ENCODE measurements at places on chromosomes 7 and 10.

DNA sequence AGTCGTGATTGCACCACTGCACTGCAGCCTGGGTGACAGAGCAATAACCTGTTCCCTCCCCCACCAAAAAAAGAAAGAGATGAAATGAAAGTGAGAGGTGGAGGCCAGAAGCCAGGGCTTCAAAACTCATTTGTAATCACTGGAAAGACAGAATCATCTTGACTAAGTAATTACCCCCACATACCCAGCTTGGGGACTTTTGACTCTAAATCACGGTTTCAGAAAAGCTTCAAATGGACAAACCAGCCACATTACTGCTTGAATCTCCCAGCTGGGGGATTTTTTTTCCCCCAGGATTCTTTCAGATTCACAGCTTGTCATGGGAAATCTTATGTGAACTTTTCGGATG lies 361.0 kb downstream of the FRMD4A start:
- DNase-seq = no peak

DNA sequence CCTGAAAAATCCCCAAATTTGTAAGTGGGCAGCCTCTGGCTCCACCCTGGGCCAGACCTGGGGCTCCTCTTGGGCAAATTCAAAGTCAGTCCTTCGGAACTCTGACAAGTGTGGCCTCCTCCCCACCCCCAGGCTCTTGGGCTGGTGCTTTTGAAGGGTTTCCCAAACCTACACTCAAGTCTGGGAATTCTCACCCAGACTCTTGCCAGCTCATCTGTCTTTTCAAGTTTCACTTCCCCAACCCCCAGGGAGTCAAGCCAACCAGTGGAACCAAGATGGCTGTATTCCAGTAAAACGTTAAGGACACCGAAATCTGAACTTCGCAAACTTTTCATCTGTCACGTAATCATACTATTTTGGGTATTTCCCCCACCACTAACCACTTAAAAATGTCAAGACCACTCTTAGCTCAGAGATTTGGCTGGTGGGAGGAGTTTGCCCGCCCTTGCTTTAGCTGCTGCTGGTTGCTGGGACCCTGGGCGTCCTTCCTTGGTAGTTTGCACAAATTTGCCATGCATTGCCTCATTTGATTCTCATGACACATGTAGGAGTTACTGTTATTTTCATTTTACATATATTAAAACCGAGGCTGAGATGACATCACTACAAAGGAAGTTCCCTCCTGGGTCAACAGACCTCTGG lies 1.7 kb upstream of the MYO1G start:
- DNase-seq = no peak

DNA sequence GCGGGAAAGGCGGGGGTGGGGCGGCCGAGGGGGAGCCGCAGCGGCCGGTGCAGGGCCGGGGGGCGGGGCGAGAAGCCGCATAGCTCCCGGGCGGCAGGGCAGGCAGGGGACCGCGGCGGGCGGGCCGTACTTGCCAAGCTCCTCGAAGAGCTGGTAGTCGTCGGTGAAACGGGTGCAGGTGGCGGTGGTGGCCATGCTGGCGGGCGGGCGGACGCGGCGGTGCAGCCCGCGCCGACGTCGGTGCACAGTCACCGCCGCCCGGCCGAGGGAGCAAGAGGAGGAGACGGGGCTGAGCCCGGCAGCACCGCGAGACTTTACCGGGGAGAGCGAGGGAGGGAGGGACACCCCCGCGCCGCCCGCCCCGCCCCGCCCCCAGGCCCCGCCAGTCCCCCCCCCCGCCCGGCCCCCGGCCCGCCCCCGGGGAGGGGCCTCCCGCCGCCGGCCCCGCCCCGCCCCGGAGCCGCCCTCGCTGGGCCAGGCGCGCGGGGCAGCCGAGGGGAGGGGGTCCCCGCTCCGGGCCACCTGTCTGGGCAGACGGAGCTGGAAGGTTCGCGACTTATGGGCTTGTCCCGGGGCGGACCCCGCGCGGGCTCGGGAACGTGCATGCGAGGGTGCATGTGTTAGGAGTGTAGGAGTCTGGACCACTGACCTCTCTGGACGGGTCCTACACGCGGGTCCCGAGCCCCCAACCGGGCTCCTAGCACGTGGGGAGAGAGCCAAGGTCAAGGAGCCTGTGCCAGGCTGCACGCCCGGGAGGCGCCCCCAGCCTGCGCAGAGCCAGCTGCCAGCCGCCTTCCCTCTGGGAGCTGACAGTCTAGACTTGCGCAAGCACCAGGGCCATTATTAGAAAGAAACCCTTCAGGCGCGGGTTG lies at the start of gene CAMK2G:
Gene CAMK2G, minus strand, starts transcription at position 289 of the 872 bp plus-strand sequence. Its CDS starts 94 bp downstream, at position 195.
- peak; percentile 71 for DNase-seq

DNA sequence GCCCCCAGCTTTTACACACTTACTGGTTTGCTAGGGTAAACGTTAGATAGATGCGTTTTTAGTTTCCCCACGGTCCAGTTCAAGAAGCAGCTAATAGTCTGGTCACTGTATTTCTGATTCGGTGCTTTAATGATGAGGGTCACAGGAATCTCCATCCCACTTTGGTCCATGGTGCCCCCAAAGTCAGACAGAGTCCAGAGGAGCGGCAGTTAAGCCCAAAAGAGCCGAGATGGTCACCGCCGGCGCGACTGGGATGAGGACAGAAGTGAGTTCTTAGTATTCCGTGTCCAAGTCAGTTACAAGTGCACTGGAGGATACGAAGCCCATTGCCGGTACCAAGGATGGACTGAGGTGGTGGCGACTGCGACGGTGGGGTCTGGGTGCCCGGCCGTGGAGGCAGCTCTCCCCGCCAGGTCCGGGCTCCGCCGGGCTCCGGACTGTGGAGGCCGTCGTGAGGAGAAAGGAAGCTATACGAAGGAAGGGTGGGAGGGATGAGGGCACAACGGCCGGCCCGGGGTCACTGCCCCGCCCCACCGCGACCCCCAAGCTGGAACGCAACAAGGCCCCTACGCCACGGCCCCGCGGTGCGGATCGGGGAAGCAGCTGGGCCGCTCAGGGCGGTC lies 663 bp downstream of the HERPUD2 start:
- no peak for DNase-seq

DNA sequence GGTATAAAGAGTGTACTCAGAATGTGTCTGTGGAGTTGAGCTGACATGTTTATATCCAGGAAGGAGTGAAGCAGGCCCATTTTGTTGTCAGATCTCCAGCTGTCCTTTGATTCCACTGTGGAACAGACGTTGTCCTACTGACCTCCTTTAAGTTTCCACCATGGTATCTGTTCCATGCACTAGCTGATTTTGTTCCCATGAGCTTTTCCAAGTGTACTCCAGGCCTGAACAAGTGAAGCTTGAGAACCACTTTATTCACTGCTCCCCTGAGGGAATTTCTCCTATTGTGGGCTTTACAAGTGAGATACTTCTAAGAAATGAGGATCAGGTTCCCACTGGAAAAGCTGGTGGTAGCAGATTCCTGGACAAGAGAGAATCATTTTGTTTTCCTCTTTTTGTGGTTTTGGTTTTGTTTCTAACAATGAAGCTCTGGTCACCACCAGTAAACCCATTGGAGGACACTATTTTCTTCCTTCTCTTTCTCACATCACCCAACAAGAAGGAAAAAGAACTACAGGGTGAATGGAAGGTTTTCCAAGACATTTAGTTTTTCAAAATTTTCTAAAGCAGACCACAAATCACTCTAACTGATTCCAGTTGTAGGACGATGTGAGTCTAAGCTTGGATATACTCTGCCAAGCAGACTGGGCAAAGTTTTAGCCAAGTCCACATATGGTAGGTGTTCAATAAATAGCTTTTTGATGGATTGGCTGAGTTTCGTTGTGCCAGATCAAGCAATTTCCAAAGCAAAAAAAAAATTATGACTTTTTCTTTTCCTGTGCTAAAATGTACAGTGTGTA lies 144.2 kb downstream of the JCAD start:
- no peak for DNase-seq

DNA sequence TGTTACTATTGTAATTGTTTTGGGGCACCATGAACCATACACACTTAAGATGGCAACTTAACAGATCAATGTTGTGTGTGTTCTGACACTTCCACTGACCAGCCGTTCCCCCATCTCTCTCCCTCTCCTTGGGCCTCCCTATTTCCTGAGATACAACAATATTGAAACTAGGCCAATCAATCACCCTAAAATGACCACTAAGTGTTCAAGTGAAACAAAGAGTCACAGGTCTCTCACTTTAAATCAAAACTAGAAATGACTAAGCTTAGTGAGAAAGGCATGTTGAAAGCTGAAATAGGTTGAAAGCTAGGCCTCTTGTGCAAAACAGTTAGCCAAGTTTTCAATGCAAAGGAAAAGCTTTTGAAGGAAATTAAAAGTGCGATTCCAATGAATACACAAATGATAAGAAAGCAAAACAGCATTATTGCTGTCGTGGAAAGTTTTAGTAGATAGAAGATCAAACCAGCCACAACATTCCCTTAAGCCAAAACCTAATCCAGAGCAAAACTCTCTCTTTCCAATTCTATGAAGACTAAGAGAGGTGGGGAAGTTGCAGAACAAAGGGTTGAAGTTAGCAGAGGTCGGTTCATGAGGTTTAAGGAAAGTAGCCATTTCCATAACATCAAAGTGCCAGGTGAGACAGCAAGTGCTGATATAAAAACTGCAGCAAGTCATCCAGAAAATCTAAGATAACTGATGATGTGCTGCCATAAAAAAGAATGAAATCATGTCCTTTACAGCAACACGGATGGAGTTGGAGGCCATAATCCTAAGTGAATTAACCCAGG lies 90.6 kb downstream of the MTPN start:
- DNase-seq = no peak

DNA sequence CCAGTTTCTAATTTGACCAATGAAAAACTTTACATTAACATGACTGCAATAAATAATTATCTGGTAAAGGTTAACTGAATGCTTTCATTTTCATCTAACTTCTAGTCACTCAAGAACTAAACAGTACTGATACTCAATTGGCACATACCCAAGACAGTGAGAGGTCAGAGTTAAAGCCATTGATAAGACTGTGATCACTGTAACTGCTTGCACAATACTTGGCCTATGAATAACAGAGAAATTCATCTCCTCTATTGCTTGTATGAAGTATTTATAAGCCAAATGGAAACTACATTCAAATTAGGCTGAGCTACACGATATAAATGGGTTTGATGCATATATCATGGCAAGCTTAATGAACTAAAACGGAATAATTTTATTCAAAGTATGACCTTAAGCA lies 43.0 kb downstream of the HERC4 start:
- DNase-seq = no peak
